ENCODE measurements at places on chromosomes 3 and 15.
A peak's percentile ranks its signal among the peaks of the same experiment; 100 is the strongest.

DNA sequence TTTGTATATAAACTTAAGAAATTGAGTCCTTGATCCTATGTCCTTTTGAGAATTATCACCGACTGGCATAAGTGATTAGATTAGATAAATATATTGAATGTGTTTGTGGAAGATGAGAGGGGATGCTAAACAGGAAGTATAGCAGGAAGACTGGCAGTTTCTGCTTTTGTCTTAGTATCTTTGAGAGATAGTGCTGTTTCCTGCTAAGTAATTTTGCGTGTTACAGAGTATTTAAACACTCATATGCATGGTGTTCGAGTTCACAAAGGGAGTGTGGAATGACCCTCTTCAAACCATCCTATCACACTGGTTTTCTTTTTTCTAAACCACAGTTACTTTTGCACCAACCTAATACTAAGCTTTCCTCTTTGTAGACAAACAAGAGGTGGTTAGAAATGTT is 106.0 kb downstream of the KLHL25 start:
- DNase-seq, result no peak

DNA sequence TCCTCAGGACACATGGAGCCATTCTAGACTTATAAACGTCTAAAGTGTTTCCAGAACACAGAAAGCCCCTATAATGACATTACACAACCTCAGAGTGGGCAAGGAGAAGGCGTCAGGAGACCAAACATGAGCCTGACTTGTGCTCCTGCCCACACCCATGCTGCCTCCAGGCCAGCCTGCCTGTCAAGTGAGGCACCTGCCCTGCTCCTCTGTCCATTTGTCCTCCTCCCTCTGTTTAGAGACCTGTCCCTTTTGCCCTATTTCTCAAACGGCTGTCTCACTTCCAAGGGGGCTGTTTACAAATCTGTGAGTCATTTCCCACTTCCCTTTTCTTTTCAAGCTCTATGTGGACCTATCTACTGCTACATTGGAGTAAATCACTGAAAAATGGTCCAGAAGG is 21.0 kb downstream of the ZDHHC3 start:
- no peak for DNase-seq

GRCh38 chr15:89144491-89144890 is 56.2 kb downstream of the ABHD2 start:
- no peak for DNase-seq

DNA sequence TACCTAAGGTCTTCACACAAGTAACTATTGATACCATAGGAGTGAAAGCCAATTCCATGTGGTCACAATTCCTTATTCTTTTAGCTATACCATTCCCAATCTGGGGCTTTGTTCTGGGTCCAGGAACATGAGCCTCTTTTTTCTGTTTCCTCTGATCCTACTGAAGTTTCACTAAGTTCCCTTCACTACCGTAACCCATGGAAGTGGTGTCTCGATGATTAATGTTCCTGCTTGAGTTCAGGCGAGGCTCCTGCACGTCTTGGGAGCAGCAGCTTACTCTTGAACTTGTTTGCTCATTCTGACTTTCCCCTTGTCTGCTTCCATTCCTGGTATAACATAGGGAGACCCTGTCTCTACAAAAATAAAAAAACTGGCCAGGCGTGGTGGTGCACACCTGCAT is 23.6 kb downstream of the ZNF592 start:
- DNase-seq, result no peak

DNA sequence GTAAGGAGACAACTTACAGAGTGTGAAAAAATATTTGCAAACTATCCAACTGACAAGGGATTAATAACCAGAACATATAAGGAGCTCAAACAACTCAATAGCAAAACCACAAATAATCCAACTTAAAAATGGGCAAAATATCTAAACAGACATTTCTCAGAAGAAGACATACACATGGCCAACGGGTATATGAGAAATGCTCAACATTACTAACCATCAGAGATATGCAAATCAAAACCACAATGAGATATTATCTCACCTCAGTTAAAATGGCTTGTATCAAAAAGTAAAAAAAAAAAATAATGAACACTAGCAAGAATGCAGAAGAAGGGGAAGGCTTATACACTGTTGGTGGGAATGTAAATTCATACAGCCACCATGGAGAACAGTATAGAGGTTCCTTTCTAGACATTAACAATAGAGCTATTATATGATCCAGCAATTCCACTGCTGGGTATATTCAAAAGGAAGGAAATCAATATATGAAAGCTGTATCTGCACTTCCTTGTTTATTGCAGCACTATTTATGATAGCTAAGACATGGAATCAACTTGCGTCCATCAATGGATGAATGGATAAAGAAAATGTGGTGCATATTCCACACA is 998.6 kb downstream of the NAALADL2 start:
- DNase-seq, result no peak

- peak; percentile 20 for DNase-seq
Measured at GRCh38 chr15:64464276-64465005, 4.1 kb downstream of the ZNF609 start.

DNA sequence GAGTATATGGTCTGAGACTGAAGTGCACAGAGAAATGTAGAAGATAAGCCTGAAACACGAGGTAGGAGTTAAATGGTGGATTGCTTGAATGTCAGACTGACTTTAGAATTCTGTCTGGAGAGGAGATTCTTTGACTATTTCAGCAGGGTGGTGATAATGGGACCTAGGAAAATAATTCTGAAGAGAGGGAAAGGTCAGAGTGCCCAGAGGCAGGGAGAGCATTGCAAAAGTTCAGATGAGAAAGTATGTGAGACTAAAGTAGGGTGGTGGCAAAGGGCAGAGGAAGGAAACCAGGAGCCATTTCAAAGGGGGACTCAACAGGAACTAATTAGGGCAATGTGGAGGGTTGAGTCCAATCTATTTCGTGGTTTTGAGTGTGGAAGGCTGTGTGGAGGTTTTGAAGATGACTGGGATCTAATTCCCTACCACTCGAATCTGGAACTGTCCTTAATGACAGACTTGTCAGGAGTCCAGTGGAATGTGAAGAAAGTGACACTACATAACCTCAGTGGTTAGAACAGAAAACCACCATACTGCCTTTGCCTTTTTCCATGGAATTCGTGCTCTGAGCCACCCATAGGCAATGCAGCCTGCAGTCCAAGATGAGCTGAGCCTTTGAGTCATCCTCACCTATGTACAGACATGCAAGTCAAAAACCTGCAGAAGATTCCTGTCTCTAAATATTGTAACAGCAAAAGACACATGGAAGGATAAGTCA is 16.1 kb downstream of the CPOX start:
- DNase-seq, result no peak

DNA sequence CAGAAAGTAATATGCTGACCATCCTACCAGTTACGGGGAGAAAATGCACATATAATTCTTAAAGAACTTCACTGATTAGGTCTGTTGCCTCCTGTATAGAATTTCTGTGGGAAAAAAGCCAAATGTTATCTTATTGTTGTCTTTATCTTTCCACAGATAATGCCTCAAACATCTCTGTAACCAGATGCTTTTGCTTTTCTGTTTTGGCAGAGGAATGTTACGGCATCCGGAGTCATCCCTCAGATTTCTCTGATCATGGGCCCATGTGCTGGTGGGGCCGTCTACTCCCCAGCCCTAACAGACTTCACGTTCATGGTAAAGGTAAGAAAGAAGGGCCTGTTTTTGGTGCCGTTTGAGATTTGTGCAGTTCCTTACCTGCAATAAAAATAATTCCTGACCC is 33.5 kb downstream of the PCCB start:
- no peak for DNase-seq
